NCI-H510A (cell line): ENCODE measurements at places on chromosomes 5 and 9.

DNA sequence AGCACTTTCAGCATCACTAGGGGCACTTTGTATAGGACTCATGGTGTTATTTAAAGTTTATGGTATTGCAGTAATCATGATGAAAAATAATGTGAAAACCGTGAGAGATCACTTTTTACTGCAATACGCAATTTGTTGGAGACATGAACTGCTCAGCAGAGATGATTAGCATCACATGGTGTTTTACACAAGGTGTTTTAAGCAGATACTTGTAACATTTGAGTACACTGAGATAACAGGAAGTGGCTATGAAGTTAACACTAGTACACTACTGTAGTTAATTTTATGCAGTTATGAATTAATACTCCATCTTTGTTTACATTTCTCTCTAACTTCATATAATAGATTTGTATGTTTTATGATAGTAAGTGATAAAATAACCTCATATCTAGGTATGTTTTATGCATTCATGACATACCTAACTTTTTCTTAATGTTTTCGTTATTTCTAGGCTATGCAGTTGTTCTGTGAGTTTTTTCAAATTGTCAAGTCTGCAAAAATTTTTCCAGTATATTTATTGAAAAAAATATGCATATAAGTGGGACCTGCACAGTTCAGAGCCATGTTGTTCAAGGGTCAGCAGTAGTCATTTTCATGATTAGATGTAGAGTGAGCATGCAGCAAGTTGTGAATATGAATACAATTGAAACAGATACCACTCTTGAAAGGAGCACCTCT lies 13.0 kb downstream of the SUB1 start:
- no peak for DNase-seq

DNA sequence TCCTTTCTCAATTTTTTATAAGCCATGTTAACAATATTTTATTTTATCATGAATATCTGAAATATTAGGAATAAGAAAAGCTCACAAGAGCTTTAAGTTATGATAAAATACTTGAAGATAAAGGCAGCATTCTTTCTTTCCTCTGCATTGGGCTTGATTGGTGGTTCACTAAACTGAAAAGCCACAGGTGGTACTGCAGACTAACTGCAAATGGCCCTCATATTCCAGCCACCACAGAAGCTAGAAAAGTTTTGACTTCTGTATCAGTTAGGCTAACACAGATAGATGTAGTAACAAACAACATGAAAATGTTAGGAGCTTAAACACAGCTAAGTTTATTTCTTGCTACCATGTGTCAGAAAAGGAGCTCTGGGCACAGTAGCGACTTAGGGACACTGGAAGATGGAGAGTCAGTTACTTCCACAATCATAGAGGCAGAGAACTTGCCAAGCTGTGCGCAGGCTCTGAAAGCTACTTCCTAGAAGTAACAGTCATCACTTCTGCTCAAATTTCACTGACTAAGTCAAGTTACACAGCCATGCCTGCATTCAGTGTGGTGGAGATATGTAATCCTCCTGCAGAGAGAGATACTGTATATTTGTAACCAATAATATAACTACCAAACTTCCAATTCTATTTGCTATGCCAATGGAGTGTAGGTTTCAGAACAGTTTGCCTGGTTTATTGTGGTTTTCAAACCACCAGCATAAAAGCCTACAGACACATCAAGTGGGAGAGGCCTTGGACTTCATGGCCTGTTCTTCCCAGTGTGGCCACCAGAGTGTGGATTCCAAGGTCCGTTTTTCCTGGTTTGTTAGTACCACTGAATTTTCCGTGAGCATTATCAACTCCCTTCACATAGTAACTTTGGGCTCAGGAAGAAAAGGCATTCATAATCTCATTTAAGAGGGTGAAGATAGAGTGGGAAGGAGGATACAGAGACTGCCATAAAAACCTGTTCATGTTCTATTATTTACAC lies 268.3 kb downstream of the PJA2 start:
- no peak for DNase-seq

DNA sequence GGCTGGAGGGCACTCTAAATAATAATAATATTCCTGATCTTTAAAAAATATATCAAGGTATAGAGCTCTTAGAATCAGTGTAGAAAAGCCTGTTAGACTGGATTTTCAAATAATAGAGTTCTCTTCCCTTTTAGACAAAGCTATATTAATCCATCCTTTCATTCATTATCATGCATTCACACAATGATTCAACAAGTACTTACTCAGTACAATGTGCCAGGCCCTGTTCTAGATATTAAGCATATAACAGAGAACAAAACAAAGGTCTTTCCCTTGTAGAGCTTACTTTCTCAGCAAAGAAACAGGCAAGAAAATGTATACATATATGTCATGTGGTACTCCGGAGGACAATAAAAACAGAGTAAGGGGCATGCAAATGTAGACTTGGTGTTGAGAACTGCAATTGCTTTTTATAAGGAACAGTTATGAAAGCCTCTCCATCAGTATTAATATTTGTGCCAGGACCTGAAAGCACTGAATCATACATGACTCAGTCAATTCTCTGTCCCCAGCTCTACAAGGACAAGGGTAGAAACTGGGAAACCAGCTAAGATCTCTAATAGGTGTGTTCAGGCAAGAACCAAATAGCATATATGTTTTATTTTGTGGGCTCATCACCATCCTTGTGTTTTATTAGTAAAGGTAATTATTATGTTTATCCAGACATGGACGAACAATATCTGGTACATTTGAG lies 72.2 kb downstream of the PIP5K1B start:
- DNase-seq: no peak

DNA sequence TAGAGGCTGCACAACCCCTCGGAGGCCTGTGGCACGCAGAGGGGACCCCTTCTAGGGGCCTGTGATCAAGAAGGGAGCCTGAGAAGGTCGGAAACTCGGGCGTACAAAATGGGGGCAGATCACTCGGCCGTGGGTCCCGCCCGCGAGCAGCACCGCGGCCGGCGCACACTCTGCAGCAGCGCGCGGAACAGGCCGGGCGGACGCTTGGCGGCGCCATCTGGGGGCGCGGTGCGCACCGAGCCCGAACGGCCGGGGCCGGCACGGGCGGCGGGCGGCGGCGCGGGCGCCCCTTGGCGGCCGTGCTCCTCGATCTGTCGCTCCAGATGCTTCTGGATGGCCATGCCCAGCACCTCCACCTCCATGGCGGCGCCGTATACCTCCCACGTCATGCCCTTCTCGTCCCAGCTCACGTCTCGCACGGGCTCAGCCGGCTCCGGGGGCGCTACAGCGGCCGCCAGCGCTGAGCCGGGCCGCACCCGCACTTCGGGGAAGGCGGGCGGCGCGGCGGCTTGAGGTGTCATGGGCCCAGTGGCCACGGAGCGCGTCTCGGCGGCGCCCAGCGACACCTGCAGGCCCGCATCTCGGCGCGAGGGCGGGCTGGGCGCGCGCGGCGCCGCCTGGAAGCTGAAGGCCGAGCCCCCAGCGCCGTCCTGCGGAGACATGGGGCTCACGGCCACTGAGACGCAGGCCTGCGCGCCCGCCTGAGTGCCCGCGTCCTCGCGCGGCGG lies 13.1 kb downstream of the GPRIN1 start:
- DNase-seq: no peak

GRCh38 chr5:178330791-178331404 lies 98.3 kb upstream of the PHYKPL start:
- no peak for DNase-seq

- no peak for DNase-seq
Measured at GRCh38 chr9:28750136-28750535, 1176.9 kb upstream of the C9orf72 start.

- no peak for DNase-seq
Measured at GRCh38 chr5:165405340-165405739, 1899.9 kb downstream of the MAT2B start.

GRCh38 chr5:113182658-113183344 lies 206.2 kb downstream of the DCP2 start:
- DNase-seq: no peak

DNA sequence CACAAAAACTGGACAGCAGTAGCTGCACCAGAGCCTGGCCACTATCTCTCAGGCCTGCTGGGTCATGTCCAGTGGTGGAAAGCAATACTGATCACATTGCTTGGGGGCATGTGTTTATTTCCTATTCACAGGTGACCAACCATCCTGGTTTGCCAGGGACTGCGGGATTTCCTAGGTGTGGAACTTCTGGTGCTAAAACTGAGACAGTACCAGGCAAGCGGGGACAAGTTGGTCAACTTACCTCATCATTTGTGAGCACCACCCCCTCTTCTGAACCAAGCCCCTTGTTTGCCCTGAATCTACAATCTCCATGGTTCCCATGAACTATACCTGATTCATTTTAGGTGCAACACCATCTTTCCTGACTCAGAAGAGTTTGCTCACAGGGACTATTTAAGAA lies 81.3 kb downstream of the TNC start:
- DNase-seq: no peak

GRCh38 chr9:9605681-9606080 lies 1007.1 kb downstream of the PTPRD start:
- no peak for DNase-seq

- DNase-seq: no peak
Measured at GRCh38 chr9:72704688-72705375, 183.4 kb downstream of the TMC1 start.

DNA sequence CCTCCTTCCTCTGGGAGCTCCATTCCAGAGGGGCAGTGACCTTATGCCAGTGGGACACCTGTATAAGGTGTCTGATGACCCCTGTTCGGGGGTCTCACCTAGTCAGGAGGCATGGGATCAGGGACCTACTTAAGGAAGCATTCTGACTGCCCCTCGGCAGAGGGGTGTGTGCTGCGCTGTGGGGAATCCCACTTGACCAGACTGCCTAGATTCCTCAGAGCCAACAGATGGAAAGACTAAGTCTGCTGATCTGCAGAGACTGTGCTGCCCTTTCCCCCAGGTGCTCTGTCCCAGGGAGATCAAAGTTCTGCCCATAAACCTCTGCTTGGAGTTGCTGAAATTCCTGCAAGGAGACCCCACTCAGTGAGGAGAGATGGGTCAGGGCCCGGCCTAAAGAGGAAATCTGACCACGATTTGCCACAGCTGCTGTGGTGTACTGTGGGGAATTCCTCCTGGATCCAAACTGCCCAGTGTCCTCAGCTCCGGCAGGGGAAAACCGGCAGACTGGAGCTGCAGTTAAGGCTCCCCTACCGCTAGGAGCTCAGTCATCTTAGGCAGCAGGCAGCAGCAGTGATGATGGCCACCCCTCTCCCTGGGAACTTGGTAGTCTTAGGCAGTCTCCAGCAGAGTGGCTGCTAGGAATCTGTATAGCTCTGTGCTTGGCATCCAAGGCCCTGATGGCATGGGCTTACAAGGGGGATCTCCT lies 34.8 kb upstream of the FAM120A start:
- no peak for DNase-seq

GRCh38 chr5:146909255-146910068 lies 30.9 kb upstream of the PPP2R2B start:
- DNase-seq: no peak

DNA sequence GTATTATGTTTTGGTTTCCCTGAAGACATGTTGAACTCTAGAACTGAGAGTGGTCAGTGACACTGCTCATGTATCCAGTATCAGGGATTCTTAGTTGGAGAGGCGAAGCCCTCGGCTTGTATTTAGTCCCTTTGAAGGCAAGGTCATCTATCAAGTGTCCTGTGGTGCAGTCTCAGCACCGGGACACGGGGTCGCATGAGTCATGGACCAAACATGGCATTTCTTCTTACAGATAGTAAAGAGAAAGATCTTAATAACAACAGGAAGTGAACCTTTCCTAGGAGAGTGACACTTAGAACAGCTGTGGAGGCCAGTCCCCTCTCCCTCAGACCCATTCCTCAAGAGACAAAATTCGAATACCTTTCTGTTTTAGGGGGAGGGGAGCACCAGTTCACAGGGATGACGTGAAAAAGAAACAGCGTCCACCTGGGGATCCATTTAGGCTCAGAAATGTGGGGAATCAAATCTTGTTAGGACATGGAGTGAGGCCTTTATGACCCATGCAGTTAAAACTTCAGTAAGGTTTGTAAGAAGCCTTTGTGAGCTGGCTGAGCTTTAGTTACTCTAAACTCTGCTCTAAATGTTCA lies 86.5 kb downstream of the ADGRV1 start:
- no peak for DNase-seq

DNA sequence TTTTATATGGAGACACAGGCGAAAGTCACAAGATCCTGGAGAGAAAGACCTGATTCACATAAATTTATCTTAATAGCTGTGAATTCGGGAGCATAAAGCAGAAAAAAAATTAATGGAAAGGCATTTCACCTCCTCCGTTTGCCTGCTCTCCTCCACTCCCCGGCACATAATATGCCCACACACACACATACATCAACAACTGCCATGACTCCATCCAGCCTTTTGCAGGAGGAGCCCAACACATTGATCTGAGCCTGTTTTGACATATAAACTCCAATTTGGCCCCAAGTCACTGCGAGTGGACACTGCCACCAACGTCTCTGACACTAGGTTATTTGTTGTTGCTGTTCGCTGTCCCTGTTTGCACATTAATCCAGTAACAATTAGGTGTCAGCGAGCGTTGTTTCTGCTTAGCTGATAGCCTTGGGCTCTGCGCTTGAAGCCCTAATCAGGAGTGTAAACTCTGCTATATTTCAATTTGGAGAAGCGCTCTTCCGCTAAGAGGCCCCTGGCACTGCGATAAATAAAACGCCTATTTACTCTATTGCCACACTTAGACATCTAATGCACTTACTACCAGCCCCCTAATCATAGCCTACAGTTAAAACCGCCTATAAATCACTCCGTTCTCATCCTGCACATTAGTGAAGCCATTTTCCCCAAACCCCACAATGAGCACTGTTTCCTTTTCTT lies 195.8 kb upstream of the TBCA start:
- no peak for DNase-seq

- DNase-seq: no peak
Measured at GRCh38 chr5:1386274-1386717, 41.4 kb upstream of the CLPTM1L start.

DNA sequence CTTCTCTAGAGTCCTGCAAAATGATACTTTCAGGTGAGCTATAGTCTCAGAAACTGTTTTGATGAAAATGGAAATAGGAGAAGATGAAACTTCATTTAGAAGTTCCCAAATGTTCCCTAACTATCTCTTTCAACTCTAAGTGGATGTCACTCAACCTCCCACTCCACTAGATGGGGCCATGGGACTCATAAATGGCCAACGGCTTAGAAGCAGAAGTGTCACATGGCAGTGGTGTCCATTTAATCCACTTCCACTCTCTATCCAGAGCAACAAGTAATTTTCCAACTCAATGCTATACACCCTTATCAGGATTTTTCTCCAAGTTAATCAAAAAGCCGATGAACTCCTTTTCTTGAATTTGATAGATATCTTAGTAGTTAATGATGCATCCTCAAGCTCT lies 295.7 kb downstream of the EDIL3 start:
- no peak for DNase-seq
